ENCODE measurements at places on chromosomes 12 and 14.

DNA sequence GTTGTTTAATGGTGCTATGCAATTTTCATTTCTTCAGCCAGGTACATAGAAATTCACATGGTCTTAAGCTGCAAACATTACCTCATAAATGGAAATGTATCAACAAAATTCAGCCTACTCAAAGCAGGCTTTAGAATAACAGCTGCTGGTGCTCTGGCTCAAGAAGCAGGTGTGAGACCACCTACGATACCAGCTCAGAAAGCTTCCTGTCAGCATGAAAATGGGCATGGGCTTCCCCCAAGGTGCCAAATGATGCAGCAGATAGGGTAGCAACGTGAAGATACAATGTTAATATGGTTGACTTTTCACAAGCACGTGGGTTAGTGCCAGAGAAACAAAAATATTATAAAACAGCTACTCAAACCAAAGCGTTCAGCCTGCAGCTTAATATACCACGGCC is 343.4 kb upstream of the PRICKLE1 start:
- DNase-seq: no peak

DNA sequence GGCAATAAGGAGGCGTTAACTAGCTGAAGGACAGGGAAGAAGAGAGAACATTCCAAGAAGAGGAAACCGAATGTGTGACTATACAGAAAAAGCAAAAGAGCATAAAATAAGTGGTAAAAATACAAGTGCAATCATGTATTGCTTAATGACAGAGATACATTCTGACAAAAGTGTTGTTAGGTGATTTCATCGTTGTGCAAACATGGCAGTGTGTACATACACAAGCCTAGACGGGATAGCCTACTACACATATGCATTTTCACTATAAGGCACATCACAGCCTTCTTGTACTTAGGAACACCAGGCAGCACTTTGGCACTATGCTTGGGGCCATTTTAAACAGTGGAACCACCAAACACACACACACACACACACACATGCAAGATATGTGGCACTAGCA is 299.3 kb downstream of the BCAT1 start:
- DNase-seq: no peak

GRCh38 chr12:50690925-50691324 is 73.0 kb upstream of the ATF1 start:
- DNase-seq: no peak

- no peak for DNase-seq
These were observed 31.3 kb downstream of the MIA2 start for GRCh38 chr14:39265033-39265432.

- no peak for DNase-seq
These were observed 3.4 kb downstream of the SLC6A12 start for GRCh38 chr12:210277-211141.

DNA sequence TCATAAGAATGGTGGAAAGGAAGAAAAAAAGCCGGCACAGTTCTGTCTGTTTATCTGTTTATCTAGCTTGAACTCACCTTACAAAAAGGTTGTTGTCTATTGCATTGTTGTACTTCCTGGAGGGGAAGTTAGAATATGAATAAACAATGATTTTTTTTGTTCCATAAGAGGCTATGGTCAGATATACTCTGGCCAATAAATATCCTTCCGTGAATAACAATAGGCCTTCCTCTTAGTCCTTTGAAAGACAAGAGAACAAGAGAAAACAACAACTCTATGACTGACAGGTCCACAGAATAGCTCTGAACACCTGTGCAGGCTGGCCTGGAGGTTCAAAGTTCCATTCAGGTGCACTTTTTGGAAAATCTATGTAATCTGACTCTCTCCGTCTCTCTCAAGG is 192.8 kb upstream of the KRR1 start:
- no peak for DNase-seq

DNA sequence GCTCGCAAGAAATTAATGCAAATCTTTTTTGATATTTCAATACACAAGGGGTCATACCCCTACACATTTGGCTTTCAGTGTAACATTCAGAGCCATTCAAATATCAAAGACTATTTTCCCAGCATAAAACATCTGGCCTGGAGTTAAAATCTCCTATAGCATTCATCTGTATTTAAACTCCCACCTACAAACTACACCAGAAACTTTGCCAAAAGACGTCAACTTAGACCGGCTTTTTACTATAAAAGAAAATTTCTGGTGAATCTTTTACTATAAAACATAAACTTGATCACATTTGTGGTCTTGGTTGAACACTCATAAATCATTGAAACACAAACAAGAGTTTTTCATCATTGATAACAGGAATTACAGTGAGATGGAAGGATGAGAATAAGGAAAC is 473.3 kb upstream of the DCN start:
- DNase-seq: no peak

GRCh38 chr12:50551866-50552265 is 47.1 kb downstream of the DIP2B start:
- DNase-seq: no peak

DNA sequence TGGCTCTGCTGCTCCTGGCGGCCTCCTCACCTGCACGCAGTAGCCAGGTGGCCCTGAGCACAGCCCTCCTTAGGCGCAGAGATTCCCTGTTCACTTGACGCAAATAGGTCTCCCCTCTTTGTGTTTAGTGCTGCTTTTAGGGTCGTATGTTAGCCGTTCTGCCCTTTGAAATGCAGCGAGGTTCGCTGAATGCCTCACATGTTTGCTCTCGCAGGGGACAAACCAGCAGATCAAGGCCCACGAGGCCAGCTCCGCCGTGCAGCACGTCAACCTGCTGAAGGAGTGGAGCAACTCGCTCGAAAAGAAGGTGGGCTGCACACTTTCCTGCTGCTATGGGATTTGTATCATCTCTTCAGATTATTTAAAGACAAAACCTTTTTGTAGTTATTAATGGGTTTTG is 31.4 kb upstream of the AMN start:
- no peak for DNase-seq

- DNase-seq: no peak
These were observed 4.0 kb upstream of the IRF2BPL start for GRCh38 chr14:77032491-77032843.

DNA sequence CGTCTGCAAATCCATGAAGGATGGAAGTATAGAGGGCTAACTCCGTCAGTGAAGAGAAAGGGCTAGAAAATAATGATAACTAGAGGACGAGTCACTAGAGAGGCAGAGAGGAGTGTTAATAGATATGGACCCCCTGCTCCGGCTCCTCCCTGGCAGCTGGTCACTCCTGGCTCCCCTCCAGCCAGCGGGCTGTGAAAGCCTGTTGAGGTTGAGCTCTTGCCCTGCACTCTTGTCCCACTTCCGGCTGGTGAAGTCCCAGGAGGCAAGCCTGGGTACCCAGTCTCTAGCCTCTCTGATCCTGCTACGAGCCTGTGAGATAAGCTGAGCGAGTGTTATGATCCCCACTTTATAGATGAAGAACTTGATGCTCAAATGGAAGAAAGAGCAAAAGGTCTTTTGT is 90.3 kb downstream of the RFX4 start:
- no peak for DNase-seq

DNA sequence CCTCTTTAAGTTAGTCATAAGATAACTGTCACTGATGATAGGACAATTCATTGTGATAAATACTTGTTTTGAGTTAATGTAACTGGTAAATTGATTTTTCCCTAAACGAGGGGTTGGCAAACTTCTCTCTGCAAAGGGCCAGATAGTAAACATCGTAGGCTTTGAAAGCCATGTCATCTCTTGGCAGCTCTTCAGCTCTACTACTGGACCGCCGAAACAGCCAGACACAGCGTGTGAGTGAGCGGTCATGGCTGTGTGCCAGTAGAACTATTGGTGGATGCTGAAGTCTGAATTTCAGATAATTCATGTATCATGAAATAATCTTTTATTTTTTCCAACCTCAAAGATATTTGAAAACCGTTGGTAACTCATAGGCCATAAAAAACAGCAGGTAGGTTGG is 9.9 kb downstream of the PIWIL1 start:
- DNase-seq: no peak

DNA sequence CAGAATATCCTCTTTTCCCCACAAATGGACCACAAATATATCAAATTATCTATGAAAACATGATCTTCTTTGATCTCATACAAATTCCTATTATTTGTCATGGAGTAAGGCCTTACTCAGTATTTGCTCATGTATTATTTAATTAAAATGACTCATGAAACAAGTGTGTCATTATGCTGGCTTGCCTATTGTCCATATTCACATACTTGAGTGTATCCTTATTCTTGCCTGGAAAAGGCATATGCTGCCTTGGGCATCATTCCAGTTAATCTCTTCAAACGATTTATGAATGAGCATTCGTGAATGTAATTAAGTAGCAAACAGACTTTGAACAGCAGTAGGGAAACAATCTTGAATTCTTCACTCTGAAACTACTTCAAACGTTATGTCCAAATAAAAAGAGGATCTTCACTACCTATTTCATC is 22.6 kb upstream of the SNRPF start:
- DNase-seq: no peak

- DNase-seq: no peak
These were observed 11.4 kb upstream of the LRTM2 start for GRCh38 chr12:1808798-1809480.

DNA sequence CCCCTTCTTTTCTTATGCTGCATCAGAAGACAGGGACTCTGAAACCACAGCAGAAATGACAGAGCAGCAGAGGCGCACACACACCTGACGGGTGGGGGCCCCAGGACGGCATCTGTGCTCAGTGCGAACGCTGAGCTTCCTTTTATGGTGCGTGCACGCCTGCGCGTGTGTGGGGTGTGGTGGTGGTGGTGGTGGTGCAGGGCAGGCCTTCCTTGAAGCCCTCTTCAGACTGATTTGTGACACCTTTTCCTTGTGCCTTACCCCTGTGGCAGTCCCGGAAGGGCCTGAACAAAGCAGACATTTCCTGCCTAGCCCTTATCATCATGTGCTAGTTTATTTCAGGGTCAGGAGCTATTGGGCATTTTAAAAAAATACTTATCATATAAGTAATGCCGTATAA is 75.7 kb downstream of the TSPAN9 start:
- DNase-seq: peak; percentile 22

DNA sequence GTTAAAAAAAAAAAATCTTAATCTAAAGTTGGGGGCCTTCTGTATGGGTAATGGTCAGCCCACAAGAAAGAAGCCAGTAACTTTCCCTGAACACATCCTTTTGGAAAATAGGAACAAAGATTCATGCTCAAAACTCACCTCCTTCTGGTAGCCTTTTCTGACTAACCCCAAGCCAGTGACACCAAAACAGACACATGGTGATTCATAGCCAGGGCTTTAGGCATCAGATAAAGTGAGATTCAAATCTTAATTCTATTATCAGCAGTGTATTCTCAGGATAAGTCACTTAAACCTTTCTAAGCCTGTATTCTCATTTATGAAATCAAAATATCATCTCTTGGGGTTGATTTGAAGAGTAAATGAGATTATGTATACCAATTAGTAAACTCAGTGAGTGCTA is 4.9 kb downstream of the ATP5MC2 start:
- no peak for DNase-seq

DNA sequence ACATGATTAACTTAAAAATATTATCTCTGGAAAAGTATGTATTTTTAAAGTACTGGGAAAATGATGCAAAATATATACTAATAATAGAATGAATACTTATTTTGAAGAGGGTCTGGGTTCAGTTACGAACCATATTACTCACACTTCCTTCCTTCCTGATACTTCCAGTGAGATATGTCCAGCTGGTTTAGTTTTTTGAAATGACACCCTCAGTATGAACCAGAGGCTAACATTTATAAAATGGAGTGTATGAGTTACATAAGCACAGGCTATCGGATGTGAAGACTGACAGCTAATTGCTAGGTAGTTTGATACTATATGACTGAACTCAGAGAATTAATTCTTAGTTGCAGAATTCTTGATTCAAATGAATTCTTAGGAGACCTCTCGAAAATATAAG is 122.9 kb downstream of the OTOGL start:
- no peak for DNase-seq

- no peak for DNase-seq
These were observed 238.4 kb upstream of the USP15 start for GRCh38 chr12:62021808-62022207.

DNA sequence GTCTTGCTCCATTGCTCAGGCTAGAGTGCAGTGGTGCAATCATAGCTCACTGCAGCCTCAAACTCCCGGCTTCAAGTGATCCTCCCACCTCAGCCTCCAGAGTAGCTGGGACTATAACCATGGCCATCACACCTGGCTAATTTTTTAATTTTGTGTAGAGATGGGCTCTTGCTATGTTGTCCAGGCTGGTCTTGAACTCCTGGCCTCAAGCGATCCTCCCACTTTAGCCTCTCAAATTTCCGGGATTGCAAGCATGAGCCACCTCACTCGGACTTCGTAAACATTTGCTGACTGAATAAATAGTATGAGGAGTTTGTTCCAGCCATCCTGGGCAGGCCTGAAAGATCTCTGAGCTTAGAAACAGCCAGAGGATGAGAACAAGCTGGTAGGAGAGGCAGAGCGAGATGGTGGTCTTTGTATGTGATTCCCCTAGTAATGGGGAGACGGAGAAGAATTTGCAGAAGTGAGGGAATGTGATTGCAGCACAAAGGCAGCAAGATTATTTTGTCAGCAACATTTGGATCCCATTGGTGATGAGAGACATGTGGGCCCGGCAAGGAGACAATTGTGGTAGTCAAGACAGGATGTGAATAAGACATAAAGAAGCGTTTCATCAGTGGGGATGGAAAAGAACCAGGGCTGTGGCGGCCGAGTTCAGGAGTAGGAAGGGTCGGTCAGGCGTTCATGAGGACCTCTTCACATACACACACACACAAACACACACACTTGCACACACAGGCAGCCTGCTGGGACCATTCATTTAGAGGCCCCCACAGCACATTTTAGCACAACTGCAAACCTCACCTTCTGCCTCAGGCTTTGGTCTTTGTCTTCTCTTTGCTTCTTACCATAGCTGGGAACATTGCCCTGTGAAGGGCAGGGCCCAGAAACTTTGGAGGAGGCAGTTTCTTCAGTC is 155.5 kb downstream of the ZFP36L1 start:
- peak; percentile 27 for DNase-seq

DNA sequence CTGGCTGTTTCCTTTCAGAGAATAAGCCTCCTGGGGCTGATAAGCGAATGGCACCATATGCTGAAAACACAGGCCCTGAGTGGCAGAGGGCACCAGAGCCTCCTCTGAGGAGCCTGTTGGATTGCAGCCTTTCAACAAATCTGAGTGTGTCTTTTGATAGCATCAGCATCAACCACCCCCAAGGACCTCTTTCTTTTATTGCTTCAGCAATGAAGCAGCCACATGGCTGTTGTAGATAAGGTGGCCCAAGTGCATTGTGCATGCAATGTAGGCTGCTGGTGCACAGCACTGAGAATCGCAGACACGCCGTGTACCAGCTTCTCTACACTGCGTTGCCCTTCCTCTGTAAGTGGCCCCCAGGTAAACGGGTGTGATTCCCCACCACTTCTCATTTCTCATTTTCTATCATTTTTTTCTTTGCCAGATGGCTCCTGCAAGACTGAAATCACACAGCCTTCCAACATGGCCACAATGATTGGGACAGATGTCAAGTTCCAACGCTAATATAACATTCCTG is 191.7 kb downstream of the DAD1 start:
- DNase-seq: no peak

- DNase-seq: peak; percentile 45
These were observed 20.0 kb upstream of the FICD start for GRCh38 chr12:108495054-108495453.
